ENCODE measurements at places on chromosomes 2 and 18. TPM values are rescaled to one million over a fixed set of nuclear protein-coding genes. Genes with fewer than 3 reads are reported as not detected.

GRCh38 chr2:100948942-100949811, 52.9 kb upstream of the RPL31 start:
- no peak for DNase-seq

DNA sequence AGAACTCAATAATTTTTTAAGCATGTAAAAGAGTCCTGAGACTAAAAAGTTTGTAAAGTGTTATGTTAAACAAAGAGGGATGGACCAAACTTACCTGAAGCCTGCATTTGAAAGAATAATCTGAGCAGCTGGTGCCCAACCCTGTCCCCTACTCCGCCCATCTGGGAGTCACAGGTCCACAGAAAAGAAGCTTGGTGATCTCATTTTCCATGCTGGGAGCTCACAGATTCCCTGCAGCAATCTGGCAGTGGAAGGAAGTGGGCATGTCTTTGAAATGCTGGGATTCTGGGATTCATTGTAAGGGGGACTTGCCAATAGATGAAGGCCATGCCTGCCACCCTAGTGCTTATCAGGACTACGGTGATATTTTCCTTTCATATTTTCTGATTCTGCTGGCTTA, 17.9 kb downstream of the CDH2 start:
- no peak for DNase-seq

DNA sequence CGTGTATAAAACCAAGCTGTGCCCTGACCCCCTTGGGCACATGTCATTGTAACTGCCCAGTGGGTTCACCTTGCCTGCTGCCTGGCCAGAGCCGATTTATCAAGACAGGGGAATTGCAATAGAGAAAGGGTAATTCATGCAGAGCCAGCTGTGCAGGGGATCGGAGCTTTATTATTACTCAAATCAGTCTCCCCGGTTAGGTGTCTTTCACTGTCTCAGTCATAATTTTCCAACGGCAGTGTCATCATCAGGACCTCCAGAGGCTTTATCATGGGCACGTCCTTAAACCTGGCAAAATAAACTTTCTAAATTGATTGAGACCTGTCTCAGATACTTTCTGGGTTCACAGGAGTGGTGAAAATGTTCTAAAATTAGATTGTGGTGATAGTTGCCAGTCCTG, 29.6 kb upstream of the PGAP1 start:
- no peak for DNase-seq

GRCh38 chr2:20959252-20959651, 84.6 kb downstream of the APOB start:
- no peak for DNase-seq

DNA sequence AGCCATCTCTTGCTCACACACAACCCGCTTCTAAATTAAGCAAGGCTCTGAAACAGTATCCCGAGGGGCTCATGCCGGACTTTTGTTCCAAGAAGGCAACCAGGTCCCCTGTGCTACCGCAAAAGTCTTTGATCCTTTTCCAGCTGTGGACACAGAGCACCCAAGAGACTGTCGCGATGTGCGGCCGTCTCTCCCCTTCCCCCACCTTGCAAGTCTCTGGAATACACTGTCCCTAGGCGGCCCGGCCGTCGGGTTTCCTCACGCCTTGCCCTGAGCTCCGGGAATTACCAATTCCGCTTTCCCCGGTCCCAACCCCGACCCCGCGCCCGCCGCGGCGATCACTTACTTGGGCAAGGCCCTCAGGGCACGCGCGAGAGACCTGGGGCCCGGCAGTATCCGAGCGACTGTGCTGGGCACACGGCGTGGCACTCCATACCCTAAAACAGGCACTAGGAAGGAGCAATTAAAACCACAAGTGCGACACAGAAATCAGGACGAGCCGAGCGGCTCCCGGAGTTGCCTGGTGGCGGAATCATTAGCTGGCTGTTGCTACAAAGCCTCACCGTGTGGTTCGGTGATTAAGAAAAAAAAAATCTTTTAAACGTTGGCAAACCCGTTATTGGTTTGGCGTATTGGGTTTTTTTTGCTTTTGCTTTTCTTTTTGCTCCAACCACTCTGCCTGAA, 2.2 kb upstream of the DLX1 start:
- DNase-seq, result peak; percentile 30

GRCh38 chr18:24071029-24071428, 56.5 kb downstream of the TTC39C start:
- DNase-seq, result no peak

DNA sequence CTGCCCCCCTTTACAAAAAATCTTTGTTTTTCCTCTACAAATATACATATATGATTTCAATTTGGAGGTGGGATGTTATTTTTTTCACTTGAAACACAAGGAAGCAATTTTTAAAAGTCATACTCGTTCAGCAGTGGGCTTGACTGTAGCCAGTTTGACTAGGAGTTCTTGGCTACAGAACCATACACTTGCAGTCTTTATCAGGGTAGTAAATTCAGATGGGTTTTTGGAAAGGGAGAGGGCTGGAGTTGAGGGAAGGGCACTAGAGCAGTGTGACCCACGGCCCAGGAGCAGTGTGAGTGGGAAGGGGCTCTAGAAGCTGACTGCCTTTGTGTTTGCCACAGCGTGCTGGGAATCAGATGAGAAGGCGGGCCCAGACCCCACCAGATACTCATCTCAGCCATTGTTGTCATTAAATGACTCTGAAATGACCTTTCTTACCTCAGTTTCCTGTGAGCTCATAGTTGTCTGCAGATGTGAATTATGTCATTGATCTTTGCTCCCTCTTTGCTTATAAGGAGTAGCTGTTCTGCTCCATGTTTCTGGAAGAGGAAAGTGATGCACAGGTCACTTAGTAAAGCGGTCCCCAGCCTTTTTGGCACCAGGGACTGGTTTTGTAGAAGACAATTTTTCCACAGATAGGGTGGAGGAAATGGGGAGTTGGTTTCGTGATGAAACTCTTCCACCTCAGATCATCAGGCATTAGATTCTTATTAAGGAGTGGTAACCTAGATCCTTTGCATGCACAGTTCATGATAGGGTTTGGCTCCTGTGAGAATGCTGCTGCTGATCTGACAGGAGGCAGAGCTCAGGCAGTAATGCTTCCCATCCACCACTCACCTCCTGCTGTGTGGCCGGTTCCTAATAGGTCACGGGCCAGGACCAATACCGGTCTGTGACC, 116.8 kb downstream of the SPTBN1 start:
- no peak for DNase-seq

DNA sequence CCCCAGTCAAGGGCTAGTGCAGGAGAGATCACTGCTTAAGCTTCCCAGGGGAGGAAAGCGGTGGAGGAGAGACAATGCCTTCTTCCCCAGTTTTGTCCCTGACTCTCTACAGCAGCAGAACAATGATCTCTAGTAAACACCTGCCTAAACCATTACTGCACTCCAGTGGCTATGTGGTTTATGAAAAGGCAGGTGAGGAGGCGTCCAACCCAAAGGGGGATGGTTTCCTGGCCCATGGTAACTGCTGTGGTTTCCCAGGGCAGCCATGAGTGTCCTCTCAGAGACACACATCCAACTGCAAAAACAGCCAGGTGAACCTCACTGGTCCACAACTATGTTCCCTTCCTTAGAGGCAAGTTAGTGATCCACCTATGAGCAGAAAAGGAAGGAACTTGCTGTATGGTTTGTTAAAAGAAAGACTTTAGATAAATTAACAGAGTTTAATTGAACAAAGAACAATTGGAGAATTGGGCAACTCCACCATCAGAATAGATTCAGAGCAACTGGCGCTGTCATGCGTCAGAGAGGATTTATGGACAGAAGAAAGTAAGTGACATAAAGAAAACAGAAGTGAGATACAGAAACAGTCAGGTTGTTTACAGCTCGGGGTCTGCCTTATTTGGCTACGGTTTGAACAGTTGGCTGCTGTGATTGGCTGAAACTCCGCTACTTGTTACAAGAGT, 4.8 kb upstream of the TTC39C start:
- DNase-seq, result no peak

- DNase-seq, result no peak
These were observed 992.3 kb upstream of the FANCL start for GRCh38 chr2:59233448-59233847.

DNA sequence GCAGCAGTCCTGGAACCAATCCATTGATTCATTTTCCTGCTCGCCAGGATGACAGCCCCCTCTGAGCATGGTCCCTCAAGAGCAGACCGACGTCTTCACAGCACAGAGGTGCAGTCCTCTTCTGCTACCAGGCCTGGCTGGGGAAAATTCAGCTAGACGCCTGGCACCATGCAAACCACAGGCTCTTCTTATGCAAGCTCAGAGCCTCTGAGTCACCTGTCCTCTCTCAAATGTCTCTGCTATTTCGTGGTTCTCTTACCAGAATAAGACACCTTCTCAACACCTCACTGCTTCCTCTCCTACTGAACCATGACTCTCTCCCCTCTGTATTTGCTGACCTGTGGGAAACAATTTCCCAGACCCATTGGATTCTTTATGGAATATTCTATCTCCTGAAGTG, 79.8 kb upstream of the CYRIA start:
- no peak for DNase-seq

The MC2R gene
- polyA plus RNA-seq, result not detected

The PUS10 gene
- polyA plus RNA-seq, result 3.0 TPM
